ENCODE measurements at places on chromosomes 7 and 10.

GRCh38 chr10:115379064-115379463 lies 285.9 kb downstream of the ATRNL1 start:
- DNase-seq: no peak

GRCh38 chr10:59432207-59432900 lies 70.0 kb upstream of the FAM13C start:
- no peak for DNase-seq

DNA sequence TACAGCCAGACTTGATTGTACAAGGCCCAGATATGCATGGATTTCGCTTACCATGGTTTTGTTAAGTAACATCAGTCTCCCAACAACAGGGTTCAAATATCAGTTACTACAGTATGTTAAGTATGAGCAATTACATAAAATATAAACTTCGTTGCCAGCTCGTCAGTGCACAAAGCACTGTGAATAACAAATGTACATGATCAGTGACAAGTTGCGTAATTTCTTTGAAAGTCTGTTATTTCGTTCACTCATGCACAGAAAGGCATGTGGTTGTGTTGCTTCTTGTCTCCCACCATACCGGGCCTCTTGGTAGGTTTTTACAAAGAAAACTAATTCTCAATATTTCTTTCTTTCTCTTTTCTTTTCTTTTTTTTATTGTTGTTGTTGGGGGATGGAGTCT lies 12.5 kb upstream of the ZNF487 start:
- no peak for DNase-seq

- DNase-seq: no peak
Observed at GRCh38 chr10:30819341-30820181, 190.0 kb upstream of the LYZL2 start.

DNA sequence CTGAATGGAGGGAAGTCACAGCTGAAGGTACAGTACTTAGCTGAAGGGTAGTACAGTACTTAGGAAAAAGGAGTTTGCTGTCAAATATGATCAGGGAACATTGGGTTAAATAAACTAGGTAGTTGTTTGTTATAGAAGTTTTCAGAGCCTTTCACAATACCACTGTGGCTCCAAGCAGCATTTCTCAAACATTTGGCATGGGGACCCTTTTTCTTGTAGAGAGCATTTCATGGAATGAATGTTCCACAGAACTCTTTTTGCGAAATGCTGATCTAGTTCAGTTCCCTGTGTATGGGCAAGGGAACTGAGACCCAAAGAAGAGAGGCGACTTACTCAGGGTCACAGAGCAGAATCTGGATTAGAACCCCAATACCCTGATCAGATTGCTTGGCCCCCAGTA lies 31.5 kb upstream of the DDX50 start:
- no peak for DNase-seq

DNA sequence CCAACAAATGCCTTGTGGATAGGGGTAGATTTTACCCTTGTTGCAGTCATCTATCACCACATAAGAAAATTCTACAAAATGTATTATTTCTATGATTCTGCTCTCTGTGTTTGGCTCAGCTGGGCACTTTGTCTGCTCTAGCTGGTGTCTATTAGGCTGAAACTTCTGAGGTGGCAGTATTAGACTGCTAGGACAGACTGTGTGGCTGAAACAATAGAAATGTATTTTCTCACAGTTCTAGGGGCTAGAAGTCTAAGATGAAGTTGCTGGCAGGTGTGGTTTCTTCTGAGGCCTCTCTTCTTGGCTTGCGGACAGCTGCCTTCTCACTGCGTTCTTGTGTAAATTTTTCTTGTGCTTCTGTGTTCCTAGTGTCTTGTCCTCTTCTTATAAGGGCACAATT lies 1139.6 kb upstream of the LRRTM3 start:
- no peak for DNase-seq

- DNase-seq: no peak
Observed at GRCh38 chr7:96380111-96380512, 58.2 kb upstream of the SLC25A13 start.

- no peak for DNase-seq
Observed at GRCh38 chr10:47291682-47292081, 8.3 kb upstream of the GDF10 start.

DNA sequence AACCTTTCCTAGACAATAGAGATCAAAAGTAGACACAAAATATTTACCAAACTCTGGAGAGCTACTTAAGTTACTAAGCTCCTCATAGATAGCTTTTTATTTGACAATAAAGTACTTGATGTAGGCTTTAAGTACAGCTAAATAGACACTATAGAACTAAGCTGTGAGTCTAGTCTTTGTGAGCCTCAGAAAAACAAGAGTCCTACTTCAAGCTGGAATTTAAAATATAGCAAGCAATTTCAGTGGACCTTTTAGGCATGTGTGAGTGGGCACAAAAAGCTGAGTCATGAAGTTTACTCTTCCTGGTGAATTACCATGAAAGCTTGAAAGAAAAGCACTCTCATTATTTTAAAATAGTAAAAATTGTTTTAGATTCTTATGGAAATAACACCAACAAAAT lies 76.1 kb downstream of the ADD3 start:
- no peak for DNase-seq

DNA sequence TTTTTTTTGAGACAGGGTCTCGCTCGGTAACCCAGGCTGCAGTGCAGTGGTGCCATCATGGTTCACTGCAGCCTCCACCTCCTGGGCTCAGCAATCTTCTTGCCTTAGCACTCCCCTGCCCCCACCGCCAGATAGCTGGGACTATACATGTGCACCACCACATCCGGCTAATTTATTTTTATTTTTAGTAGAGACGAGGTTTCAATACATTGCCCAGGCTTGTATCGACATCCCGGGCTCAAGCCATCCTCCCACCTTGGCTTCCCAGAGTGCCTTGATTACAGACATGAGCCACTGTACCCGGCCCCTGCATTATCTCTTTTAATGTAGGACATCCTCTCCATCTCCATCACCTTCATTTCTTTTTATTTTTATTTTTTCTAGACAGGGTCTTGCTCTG lies 213.3 kb downstream of the CUX1 start:
- no peak for DNase-seq

GRCh38 chr10:102133373-102134195 lies 744 bp downstream of the PPRC1 start:
- DNase-seq: peak; percentile 50

GRCh38 chr7:132760244-132760623 lies 184.0 kb upstream of the PLXNA4 start:
- DNase-seq: no peak

DNA sequence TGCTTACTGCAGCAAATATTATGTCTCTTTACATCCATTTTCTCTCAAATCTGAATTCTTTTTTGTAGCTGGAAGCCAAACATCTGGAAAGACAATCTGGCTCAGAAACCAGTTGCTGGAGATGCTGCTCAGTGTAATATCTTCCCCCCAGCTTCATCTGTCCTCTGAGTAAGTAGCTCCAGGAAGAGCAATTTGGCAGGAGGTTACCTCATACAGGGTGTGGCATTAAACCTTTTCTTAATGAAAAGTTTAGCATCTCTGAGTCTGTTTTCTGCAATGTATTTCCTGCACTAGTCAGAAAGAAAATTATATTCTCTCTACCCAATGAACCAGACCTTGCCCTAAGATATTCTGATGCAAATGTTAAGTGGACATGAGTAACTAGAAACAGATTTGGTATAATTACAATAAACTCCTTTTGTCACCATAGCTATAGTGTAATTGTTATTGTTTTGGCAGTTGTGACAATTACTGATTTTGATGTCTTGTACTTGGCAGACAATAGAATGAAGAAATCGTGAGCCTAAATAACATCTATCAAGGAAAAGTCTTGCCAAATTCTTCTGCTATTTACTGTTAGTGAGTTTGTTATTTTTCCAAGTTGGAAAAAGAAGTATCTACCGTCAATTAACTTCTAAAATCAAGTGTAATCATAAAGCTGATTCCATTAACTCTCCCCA lies 123.3 kb downstream of the WDFY4 start:
- no peak for DNase-seq

DNA sequence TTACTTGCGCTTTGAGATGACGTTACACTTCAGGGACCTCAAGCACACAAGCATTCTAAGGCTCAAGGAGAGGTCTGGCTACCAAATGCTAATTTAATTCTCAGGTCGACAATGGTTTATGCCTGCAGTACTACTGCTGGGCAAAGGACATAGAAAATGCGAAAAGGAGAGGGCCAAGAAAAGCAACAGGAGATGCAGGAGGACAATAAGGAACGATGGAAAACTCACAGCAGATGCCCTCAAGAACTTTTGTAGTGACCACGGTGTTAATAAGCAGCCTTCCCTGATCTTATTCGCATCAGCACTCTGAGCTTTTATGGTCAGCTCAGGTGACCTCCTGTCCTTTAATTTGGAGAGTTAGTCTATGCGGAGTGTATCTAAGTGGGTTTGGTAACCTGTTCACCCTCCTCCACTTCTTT lies 146.3 kb downstream of the GPR85 start:
- DNase-seq: no peak

DNA sequence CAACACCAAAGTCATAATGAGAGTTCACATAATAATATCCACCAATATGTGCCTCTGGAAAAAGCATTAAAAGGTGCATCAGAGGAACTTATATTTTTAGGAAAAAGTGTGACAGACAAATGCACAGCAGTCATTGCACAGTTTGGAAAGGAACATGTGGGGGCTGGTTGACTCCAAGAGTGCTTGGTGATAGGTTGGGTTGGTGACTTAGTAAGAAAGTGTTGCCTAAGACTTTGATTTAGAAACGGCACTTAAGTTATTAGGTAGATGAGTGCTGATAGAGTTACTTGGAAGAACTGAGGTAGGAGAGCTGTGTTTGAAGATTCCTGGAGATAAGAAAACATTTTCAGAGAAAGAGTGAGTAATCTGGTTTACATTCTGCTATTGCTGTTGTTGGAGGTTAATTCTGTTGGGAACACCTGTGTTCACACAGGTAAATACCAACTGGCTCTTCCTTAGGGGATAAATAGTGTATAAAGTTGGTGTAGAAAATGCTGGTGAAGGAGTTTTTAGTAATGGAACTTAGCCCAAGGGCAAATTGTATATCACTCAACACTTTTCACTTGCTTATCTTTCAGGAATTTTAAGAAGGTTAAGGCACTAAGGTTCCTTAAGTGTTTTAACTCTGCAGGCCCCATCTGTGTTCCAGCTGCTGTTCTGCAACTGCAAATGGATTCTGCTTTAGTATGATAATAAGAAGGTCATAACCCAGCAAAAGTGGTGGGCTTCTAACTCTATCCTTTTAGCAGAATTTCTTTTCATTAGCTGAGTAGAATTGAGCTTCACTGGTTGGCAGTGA lies 196.1 kb downstream of the NSUN6 start:
- no peak for DNase-seq

DNA sequence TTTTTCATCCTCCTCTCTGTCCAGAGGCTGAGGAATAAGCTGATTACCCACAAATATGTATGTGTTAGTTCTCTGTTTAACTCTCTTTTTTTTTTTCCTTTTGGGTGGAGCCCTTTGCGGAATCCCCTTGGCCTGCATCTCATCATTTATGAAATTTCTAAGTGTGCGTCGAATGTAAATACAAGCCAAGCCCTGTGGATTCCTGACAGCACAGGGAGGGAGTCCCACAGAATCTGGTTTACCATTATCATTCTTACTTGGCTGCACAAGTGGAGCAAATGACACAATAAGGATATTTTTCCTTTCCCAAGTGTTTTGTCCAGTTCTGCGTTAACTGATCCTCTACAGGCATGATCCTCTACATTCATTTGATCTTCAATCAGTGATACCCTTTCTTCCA lies 11.4 kb downstream of the STK31 start:
- DNase-seq: no peak

GRCh38 chr7:132134814-132135445 lies 441.3 kb downstream of the PLXNA4 start:
- no peak for DNase-seq

- no peak for DNase-seq
Observed at GRCh38 chr10:86329896-86330680, 36.5 kb downstream of the GRID1 start.

- DNase-seq: no peak
Observed at GRCh38 chr7:78020874-78021249, 222.3 kb downstream of the PHTF2 start.

DNA sequence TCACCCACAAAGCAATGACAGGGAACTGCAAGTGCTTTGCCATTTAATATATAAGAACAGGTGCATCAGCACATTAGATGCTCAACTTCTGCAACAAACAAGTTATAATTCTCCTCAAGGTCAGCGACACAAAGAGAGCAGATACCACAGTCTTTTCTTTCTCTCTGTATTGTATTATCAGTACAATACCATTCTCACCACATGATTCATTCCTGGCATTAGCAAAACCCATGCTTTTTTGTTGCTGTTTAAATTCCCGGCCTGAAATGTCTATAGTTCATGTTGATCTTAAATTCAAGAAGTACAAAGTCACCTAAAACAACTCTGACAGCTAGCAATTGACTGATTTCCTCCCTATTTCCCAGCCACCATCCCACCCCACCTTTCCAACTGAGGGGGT lies 111.8 kb upstream of the FEZF1 start:
- no peak for DNase-seq

DNA sequence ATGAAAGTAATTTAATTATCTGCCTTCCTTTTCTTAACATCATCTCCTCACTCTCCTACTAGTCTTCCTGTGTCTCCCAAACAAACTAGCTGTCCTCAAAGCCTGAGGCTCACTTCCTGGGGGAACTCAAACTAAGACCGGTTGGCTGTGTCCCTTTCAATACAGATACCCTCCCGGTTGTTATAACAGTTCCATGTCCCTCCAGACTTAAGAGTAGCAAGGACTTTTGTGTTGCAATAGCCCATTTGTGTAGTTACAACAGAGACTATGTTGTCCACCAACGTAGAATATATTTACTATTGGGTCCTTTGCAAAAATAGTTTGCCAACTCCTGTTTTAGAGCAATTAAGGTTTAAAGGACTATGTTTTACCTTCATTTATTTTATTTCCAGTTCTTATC lies 8.6 kb upstream of the TARP start:
- DNase-seq: no peak

DNA sequence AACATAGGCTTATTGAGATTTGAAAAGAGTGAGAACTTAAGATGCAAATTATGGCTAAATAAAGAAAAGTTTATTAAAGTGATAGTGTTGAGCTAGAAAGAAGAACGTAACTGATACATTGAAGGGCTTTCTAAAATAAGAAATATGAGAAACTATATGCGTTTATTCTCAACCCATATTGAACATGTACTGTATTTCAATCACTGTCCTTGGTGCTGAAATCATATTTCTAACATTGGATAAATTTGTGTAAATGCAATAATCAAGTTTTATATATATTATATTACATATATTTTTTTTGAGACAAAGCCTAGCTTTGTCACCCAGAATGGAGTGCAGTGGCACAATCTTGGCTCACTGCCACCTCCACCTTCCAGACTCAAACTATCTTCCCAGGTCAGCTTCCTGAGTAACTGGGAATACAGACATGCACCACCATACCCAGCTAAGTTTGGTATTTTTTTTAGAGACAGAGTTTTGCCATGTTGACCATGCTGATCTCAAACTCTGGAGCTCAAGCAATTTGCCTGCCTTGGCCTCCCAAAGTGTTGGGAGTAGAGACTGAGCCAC lies 1065.8 kb downstream of the REEP3 start:
- DNase-seq: no peak

- no peak for DNase-seq
Observed at GRCh38 chr7:4266270-4267040, 415.6 kb upstream of the FOXK1 start.

Measured in activated T-helper 9 cell treated with anti-CD3 and anti-CD28 coated beads, Interleukin-2, amount 50 U/mL, for 16 hours (primary cell).